ENCODE measurements at places on chromosomes 2 and 18. TPM values are rescaled to one million over a fixed set of nuclear protein-coding genes. Genes with fewer than 3 reads are reported as not detected.
A peak's percentile ranks its signal among the peaks of the same experiment; 100 is the strongest.

DNA sequence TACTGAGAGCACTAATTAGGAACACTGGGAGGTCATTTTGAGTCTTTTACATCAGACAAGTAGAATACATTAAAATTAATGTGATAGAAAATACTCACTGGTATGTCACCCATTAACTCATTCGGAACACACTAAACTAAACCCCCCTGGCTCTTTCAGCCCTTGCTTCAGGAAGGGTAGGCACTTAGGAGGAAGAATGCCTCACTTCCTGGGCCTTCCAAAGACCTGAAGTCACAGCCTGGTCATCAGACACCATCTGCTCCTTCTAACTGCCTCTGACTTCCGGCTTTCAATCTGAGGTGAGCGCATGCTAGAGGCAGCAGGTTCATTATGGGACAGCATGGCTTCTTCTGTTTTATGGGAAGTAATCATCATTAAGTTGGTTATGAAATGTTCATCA, 451.4 kb downstream of the PID1 start:
- no peak overlapping the region for H3K27ac ChIP-seq
- no peak for DNase-seq
- H3K27me3 ChIP-seq = no peaks in the 10 kb centered on the region
- H3K4me3 ChIP-seq = no peak overlapping the region
- no peaks in the 10 kb centered on the region for H3K36me3 ChIP-seq

GRCh38 chr2:85772019-85772745, 18.4 kb downstream of the ATOH8 start:
- no peaks in the 10 kb centered on the region for H3K36me3 ChIP-seq
- peak overlapping the region; percentile 9 for H3K4me3 ChIP-seq
- peaks cover 6% of the 10 kb centered on the region for H3K27me3 ChIP-seq
- peaks cover 74% of the 10 kb centered on the region for H3K4me1 ChIP-seq

DNA sequence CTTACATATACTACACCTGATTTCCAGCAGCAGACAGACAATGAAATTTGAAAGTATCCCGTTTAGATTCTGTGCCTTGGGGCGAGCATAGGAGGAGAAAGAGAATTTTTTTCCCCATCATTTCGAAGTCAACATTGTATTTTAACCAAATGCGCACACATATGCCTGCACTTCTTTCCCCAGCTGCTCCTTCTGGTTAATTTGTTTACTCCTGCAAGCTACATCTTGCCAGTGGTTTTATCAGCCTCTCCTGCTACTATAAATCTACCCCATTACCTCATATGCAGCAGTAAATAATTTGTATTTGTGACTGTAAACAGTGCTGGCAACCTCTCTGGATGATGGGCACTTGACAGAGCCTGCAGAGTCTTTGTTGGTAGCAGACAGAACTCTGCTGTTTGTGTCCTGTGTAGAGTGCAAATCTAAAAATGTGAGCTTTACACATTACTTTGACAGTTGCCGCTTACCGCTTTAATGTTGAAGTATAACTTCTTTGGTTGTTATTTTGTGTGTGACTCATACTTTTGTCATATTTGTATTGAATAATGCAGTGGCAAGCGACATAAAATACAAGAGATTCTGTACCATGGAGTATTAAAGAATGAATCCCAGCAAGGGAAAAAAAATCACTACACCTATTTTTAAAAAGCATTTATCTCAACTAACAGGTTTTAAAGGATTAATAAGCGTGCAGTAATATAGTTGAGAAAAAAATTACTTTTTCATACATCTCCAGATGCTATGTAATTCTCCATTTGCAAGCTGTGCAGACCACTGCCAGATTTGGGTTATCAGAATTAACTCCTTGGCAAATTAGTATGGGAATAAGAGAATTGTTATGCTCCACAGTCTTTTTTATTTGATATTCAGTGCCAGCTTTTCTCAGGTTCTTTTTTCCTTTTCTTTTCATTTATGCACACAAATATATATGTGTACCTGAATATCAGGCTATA, 536.8 kb downstream of the XIRP2 start:
- H3K27me3 ChIP-seq = no peaks in the 10 kb centered on the region
- H3K4me1 ChIP-seq = no peaks in the 10 kb centered on the region
- H3K36me3 ChIP-seq = no peaks in the 10 kb centered on the region

GRCh38 chr2:45156605-45157004, 147.4 kb upstream of the SIX2 start:
- H3K27me3 ChIP-seq = no peaks in the 10 kb centered on the region
- no peaks in the 10 kb centered on the region for H3K4me1 ChIP-seq
- no peak for DNase-seq
- H3K36me3 ChIP-seq = no peaks in the 10 kb centered on the region
- no peak overlapping the region for H3K4me3 ChIP-seq

Gene KLHL41
- total RNA-seq = not detected

DNA sequence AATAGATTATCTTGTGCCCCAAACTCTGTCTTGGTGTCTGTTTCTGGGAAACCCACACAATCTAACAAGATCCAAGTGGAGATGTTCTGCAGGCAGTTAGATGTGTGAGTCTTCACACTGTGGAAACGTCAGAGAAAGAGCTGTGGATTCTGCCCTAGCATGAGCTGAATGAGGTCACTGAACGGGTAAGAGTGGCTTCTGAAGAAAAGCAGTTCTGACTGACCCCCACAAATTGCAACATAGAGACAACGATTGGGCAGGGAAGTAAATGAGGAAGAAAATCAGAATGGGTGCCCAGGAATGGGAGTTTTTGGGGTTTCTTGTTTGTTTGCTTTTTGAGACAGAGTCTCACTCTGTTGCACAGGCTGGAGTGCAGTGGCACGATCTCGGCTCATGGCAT, 12.9 kb upstream of the RPL37A start:
- no peaks in the 10 kb centered on the region for H3K27me3 ChIP-seq
- no peak for DNase-seq
- no peak overlapping the region for H3K4me3 ChIP-seq
- peaks cover 5% of the 10 kb centered on the region for H3K36me3 ChIP-seq
- H3K4me1 ChIP-seq = no peaks in the 10 kb centered on the region
- no peak overlapping the region for H3K27ac ChIP-seq

GRCh38 chr2:96359310-96359709, 23.7 kb downstream of the NCAPH start:
- no peak overlapping the region for H3K27ac ChIP-seq
- H3K36me3 ChIP-seq = peaks cover 9% of the 10 kb centered on the region
- no peak overlapping the region for H3K4me3 ChIP-seq
- H3K4me1 ChIP-seq = no peaks in the 10 kb centered on the region
- H3K27me3 ChIP-seq = no peaks in the 10 kb centered on the region
- no peak for DNase-seq

Gene FAM228A
- not detected for total RNA-seq

DNA sequence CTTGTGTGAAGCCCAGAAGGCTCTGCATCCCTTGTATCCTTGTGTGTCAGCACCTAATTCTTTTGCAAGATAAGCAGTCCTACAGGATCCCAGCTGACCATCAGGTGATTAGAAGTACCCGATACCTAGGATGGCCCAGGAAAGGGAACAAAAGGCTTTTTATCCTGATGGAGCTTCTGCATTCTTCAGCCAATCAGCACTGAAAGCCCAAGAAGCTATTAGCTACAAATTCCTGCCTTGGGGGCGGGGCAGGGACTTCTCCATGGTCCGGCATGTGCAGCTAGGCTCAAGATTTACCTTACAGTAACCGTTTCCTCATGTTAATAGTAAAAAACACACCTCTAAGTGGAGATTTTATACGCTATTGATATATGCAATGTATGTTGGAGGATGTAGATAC, 264.6 kb upstream of the THUMPD2 start:
- no peaks in the 10 kb centered on the region for H3K4me1 ChIP-seq
- no peaks in the 10 kb centered on the region for H3K27me3 ChIP-seq
- no peak overlapping the region for H3K4me3 ChIP-seq
- no peak overlapping the region for H3K27ac ChIP-seq
- no peak for DNase-seq

Data from stomach (tissue), 19 donors.